GM04504 (cell line): ENCODE measurements at places on chromosomes 4 and X.

DNA sequence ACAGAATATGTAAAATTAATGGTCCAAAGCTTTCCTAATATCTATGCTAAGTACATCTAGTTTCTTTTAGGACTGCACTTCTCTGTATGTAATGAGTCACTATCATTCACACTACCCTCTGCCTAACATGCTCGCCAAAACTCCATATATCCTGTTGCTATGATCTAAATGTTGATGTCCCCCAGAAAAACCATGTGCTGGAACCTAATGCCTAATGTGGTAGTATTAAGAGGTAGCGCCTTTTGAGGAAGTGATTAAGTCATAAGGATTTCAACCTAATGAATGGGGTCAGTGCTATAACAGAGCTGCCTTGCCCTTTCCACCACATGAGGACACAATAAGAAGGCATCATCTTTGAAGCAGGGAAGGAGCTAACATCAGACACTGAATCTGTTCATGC, 34.9 kb upstream of the NFKB1 start:
- DNase-seq, result no peak

GRCh38 chr4:67928546-67928945, 34.7 kb downstream of the TMPRSS11A start:
- no peak for DNase-seq

DNA sequence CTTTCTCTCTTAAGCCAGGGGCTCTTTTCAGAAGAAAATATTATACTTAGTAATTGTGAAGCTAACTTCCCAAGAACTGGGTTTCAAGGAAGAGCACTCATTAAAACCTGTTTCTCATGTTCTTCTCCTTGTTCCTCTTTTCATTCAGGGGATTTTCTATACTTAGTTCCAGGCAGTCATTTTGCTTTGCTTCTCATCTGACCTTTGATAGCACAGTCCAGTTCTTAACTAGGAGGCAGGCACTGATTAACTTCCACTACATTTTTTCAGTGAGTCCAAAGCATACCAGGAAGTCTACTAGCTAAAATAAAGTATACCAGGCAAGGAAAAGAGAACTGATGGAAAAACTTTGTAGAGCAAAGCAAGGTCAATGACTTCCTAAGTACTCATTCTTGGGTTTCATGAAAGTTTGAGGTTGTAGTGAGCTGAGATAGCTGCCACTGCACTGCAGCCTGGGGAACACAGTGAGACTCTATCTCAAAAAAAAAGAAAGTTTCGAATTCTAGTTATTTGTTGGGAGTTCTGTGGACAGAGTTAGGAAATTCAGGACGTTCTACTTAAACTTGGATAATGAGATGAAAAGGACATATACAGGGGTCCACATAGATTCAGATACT, 190.1 kb upstream of the HS3ST1 start:
- no peak for DNase-seq

GRCh38 chrX:53882331-53882730, 161.9 kb downstream of the PHF8 start:
- no peak for DNase-seq

- DNase-seq, result no peak
Observed at GRCh38 chr4:83568062-83568461, 32.2 kb downstream of the GPAT3 start.

DNA sequence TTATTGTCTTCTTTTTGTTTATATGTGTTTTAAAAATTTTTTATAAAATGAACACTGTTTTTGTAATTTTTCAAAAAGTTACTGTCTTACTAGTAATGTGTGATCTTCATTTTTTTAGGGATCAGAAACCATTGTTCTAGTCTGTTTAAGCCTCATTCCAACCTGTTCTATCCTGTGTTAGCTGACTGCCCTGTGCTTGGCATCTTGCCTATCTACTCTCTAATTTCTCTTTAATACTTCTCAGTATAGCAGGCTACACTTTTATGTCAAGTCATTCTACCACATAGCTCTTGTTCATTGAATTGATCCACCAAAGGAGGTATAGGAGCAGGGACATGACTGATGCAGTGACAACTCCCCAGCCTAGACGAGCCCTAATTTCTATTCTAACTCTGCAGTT, 70.2 kb upstream of the PLS3 start:
- no peak for DNase-seq

DNA sequence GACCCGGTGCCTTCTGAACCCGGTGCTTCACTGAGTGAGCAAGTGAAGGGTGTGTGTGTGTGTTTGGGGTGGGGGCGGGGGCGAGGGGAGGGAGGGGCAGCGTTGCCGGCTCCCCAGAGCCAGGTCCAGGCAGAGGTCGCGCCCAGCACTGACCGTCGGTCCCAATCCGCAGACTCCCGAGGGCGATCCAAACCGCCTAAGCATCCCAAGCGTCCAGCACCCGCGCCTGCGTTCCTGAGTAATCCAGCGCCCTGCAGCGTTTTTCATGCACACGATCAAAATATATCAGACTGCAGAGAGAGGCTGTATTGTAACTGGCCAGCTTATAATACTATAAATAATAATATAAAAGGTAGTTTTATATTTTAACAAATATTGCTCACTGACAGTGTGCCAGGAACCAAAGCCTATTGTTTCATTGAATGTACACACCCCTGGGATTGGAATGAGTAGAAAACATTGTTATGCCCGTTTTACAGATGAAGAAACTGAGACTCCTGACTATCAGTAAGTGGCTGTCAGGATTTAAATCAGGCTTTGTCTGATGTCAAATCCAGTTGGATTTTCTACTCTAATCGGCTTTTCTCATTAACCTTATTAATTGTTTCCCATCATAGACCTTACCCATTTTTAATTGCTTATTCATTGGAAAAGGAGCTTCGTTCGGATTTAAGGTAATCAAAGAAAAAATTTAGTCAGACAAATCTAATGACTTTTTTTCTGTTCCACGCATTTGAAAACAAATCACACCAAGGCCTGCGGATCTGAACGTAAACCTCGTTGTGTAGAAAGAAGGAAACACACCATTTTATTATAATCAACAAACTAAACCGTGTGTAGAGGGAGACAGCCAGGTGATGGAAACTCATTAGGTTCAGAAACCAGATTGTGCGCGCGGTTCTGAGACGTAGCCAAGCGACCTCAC, 4.0 kb upstream of the NKX3-2 start:
- DNase-seq, result no peak

DNA sequence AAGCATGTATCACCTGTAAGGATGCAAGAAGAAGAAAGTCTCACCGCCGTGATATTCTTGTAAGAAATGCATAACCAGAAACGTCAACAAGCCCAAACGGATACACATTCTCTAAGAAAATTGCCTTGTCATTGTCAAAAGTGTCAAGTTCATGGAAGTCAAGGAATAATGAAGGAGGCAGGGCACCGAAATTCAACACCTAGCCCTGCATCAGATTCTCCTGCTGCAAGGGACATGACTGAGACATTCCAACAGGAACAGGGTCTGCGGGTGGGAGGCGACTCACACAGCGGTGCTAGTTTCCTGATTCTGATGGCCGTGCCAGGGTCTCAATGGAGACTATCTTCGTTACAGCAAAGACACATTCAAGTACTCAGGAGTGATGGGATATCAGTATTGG, 26.7 kb downstream of the IRF2 start:
- DNase-seq, result no peak

DNA sequence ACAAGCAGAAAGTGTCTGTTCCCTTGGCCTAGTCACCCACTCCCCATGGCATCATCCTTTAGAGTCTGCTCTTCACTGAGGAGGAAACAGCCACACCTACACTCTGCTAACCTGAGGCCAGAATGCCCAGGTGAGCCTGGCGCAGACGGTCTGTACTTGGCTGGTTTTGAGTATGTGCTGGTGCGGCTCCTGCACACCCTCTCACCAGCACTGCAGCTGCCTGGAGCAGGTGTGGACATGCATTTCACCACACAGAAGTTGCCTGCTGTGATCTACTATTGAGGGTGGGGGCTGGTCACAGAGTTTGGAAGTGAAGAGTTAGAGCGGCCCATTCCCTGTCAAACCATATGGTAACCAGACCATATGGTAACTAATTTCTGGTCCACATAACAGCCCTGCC, 39.5 kb downstream of the KANTR start:
- no peak for DNase-seq

DNA sequence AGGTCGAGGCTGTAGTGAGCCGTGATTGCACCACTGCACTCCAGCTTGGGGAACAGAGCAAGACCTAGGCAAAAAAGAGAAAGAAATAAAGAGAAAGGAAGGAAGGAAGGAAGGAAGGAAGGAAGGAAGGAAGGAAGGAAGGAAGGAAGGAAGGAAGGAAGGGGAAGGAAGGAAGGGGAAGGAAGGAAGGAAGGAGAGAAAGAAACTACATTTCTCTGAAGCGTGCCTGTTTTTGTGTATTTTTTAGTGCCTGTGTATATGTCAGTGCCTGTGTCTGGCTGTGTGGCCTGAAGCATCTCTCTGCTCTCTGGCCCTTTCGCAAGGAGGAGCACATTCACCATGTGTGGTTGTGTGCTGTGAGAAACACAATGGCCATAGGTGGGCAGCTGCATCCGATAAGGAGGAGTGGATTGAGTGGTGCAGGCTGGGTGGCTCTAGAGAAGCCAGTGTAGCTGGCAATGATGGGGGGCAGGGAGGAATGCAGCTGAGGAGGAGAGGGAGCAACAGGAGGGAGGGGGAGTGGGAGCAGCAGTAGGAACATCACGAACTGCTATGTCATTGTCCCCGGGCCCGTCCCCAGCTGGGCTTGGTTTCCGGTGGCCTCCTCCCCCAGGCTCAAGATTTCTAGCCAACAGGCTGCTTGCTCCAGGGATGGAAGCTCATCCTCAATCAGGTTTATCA, 11.4 kb downstream of the SYN1 start:
- no peak for DNase-seq

DNA sequence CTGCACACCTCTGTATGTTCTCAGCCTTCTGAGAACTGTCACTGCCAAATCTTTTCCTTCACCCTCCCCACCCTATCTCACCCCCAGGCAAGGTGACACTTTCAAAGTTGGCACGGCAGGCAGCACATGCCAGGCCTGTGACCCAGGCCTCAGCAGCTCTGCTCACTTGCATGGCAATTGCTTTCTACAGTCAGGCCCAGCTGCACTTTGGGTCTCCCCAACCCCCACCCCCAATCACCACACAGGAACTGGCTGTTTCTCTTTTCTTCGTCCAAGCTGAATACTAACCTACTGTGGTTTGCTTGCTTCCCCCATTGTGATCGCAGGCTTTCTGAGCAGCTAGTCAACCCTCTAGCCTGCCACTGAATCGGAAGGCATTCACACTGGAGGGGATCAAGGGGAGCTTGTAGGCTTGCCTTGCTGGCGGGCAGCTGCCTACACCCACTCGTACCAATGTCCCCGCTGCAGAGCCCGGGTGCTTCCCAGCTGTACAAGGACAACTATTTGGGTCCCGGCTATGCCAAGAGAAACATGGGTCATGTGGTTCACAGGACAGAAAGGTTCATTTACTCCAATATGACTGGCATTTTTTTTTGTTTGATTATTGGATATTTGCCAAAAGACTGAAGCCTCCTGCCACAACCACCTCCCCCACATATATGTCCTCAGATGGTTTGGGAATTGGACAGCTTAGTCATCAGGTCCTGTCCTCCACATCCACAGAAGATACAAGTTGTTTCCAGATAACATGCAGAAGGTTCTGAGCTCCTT, 28.1 kb downstream of the SLC25A43 start:
- DNase-seq, result no peak

DNA sequence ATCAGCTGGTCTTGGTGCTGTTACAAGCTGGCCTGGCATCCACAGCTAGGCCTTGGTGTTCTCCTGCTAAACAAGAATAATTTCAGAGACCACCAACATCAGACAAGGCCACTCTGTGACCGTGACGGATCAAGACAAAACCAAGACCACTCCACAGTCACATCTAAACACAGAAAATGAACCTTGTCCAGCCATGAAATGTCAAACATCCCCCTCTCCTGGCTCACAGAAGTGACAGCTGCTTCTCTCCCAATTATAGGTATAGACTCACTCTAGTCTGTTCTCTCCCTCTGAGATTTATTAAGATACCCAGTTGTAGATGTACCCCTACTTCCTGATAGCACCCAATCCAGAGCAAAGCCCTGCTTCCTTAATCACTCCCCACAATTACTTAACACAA, 40.4 kb downstream of the EFHC2 start:
- DNase-seq, result no peak

DNA sequence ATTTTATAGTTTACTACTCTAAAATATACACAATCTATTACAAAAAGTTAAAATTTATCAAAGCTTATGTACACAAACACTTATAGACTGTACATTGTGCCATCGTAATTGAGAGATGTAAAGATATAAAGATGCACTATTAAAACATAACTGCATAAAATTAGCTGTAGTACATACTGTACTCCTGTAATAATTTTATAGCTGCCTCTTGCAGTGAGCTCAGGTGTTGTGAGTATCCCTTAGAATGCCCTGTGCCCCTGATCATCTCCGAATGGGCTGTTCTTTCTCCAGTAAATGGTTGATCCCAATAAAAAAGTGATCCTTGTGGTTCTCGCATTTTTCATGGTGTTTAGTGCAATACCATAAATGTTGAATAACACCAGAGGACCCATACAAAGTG, 101.2 kb downstream of the TMEM164 start:
- DNase-seq, result no peak

DNA sequence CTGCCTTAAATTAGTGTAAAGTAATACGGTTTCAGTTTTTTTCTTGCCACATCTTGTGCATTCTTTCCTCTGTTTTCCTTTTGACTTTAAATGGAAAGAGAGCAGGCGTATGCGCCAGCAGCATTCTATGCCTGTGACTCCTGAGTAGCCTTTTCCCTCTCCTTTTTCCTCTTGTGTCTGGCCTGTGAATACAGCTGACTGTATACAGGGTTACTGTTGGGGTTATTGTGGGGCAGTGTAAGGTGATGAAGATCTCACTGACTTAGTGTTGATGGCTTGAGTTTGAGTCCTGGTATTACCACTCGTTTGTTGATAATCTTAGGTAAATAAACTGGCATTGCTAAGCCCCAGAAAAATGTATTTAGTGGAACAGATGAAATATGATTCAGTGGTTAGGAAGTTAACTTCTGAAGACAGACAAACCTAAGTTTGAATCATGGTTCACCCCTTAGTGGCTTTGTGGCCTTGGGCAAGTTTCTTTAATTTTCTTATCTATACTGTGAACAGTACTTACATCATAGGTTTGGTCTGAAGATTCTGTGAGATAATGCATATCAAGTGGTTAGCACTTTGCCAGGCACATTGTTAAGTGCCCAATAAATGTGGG, 105.1 kb downstream of the FNIP2 start:
- peak; percentile 28 for DNase-seq

GRCh38 chrX:103151799-103152198, 58.9 kb upstream of the NXF3 start:
- no peak for DNase-seq

DNA sequence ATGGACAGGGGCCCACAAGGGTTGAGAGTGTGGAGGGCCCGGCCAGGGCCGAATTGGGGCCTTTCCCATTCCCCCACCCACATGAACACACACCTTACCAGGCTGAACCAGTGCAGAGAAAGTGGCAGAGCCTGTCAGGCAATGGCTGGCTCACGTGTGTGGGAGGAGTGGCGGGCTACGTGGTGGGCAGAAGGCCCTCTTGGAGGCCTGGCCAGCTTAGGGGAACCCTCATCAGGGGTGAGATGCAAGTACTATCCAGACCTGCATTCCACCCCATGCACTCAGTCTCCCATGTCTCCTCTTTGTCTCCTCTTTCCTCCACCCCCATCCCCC, 965 bp downstream of the TCEAL4 start:
- DNase-seq, result no peak
